ENCODE measurements at places on chromosomes 11 and 22. TPM values are rescaled to one million over a fixed set of nuclear protein-coding genes. Genes with fewer than 3 reads are reported as not detected.

KRTAP5-10 gene
- not detected for total RNA-seq

SNX32 gene
- 0.42 TPM for total RNA-seq

OR5A1 gene
- total RNA-seq, result not detected

GLYAT gene
- total RNA-seq, result not detected

UPB1 gene
- total RNA-seq, result 0.83 TPM

PRRG4 gene
- total RNA-seq, result 1.7 TPM

IL17REL gene
- total RNA-seq, result not detected

HEPHL1 gene
- total RNA-seq, result not detected

MMP11 gene
- 2.8 TPM for total RNA-seq

MS4A3 gene
- total RNA-seq, result not detected

CARD16 gene
- total RNA-seq, result 3.4 TPM
